ENCODE measurements at places on chromosomes 6 and 20.

GRCh38 chr20:35151736-35152135 is 4.6 kb upstream of the EDEM2 start:
- no peak for DNase-seq

GRCh38 chr20:46359233-46359751 is 47.1 kb downstream of the ELMO2 start:
- DNase-seq, result peak; percentile 57

GRCh38 chr6:33971580-33971979 is 167.8 kb upstream of the MLN start:
- DNase-seq, result no peak

- no peak for DNase-seq
Observed at GRCh38 chr20:11799281-11799684, 118.4 kb upstream of the BTBD3 start.

DNA sequence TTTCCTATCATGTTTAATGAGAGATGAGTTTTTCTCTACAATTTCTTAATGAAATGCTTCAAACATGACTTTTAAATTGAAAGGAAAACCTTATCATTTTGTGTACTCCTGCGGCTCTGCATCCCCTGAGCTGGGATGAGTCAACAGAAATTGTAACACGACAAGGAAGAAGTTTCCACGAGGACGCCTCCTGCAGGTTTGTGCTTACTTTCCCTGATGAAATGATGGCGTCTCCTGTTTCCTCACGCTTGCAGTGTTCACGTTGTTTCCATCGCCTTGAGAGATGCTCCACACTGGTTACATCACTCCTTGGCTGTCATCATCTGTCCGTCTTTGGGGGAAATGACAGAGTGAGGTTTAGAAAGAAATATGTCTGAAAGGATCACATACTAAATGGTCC is 233.7 kb upstream of the ZFP64 start:
- no peak for DNase-seq

DNA sequence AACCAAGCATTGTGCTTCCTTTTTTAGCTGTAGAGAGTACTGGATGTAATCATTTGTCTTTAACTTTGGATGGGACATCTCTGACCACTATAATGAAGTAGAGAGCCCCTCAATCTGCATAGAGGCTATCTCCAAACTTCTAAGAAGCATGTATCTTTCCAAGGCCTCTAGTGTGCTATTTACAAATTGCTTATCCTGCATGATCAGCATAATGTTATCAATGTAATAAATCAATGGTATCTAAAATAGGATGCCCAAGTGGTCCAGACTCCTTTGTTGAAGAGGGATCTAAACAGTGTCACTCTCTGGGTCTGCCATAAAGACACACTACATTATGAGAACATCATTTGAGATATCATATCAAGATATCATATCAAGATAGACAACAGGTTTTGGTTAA is 6.7 kb downstream of the TAAR9 start:
- no peak for DNase-seq

DNA sequence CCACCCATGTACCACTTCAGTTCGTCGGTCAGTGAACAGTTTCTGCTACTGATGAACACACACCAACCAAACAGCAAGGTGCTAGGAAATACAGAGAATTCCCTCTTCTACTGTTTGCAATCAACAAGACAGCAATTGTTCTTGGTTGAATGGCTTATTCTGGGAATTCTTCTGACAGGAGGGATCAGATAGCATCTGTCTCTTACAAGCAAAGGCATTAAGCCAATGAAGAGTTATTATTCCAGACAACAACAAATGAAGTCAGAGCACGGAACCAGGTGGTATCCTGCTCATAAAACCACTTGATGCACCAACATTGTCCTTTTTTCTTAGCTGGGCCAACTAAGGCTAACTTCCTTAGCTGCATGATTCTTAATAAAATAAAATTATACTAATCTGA is 37.8 kb downstream of the PTPRK start:
- DNase-seq, result no peak

GRCh38 chr6:127343809-127344659 is 625 bp upstream of the ECHDC1 start:
- peak; percentile 44 for DNase-seq

- DNase-seq, result peak; percentile 55
Observed at GRCh38 chr20:37319151-37319671, 26.7 kb upstream of the SRC start.

GRCh38 chr6:148885136-148885865 is 138.5 kb downstream of the UST start:
- DNase-seq, result no peak

- peak; percentile 67 for DNase-seq
Observed at GRCh38 chr6:44064089-44064947, 62.9 kb downstream of the MRPL14 start.

- no peak for DNase-seq
Observed at GRCh38 chr6:15658181-15658744, 4.6 kb downstream of the DTNBP1 start.

GRCh38 chr20:44527716-44528199 is 5.9 kb upstream of the SERINC3 start:
- DNase-seq, result peak; percentile 54

- DNase-seq, result no peak
Observed at GRCh38 chr6:10441004-10441654, 26.3 kb upstream of the TFAP2A start.

DNA sequence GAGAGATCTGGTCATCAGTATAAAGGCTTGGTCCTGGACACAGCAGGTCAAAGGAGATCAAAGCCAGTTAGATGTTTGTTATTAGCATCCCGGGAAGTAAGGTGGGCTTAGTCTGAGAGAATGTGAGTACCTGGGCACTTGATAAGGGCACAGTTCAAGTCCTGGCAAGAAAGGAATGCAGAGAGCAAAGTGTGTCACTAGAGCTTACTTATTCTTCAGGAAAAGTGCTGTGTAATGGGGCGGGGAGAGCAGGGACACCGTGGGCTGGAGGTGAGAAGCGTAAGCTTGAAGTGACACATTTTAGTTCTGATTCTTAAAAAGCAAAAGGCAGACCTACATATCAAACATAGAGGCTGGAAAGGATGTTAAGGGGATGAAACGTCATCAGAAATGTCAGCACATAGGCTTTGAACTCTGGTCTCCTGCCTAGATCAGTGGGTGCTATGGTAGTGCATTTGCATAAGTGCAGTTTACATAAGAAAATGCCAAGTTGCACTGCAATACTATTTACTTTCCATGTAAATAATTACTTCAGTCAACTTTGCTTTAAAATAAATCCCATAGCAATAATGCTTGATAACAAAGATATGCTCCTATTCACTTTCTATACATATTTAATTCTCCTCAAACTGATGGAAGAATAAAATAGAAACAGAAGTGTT is 2.6 kb downstream of the SAMD5 start:
- DNase-seq, result no peak

- no peak for DNase-seq
Observed at GRCh38 chr6:121351916-121352315, 17.6 kb upstream of the TBC1D32 start.

GRCh38 chr6:2919401-2919800 is 16.3 kb upstream of the SERPINB9 start:
- no peak for DNase-seq

DNA sequence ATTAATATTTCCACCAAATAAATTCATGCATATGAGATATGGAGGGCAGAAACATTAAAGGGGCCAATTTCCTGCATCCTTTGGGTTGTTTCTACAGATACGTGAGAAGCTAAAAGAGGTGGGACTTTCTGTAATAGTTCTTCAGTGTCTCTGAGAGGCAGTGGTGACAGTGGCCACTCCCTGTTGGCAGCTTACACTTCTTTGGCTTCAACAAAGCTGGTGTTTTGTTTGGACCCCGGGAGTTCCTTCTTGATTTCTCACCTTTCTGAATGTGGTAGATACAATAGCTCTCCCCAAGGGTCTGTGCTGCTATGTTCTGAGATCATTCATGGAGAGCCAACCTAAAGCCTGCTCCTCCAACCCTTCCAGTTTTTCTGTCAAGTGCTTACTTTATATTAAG is 7.8 kb downstream of the PLCB1 start:
- DNase-seq, result no peak

GRCh38 chr6:22829070-22829469 is 259.7 kb downstream of the HDGFL1 start:
- DNase-seq, result no peak

GRCh38 chr20:57329608-57330221 is at the start of gene SPO11:
Gene SPO11, plus strand, starts transcription at chr20:57329803. Its CDS starts 65 bp downstream, at chr20:57329868.
- peak; percentile 9 for DNase-seq

DNA sequence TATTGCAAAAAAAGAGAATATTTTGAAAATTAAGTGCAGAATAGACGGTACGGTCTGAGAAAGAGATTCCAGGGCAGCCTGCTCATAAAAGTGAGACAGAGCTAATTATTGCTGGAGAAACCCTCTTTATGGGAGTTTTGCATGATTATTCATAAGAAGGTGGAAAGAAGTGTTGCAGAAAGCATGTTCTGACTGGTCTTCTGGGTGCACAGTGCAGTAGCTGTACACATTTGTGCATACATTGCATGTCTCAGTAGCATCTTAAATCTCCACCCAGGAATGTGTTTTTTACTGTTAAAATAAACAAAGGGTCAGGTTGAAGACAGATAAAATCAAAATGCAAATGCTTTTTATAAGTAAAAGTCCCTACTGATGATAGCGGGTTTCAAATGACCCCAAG is 1813.6 kb upstream of the DEFB115 start:
- DNase-seq, result peak; percentile 1

DNA sequence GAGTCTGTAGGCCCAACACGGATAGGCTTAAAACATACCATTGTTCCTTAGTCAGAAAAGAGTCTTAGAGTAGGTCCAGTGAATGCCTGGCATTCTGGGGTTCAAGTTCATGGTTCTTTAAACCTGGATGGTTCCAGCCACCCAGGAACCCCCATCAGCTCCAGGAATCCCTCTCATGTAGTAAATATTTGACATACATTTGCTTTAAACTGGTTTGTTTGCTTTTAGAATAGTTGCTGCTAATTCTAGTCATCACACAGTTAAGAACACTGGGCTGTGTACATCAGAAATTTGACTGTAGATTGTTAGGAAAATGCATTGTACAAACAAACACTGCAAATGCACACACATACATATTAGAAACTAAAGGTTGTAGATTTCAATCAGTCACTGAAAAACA is 30.6 kb upstream of the PBOV1 start:
- no peak for DNase-seq

DNA sequence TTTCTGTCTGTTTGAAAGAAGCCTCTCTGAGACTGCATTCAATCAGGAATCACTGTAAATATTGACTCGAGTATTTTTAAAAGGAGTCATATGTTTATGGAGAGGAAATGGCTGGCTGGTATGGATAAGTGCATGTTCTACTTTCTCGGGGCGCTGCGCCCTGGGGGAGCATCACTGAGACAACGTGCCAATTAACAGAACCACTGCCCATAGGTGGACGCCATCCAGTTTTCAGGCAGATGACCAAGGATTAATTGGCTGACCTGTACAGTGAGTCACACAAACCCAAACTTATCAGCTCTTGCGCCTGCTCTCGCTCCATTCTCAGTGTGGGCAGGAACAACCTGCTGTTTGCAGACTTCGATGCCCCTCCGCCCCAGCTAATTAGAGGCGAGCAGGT is 571.2 kb downstream of the QKI start:
- no peak for DNase-seq

DNA sequence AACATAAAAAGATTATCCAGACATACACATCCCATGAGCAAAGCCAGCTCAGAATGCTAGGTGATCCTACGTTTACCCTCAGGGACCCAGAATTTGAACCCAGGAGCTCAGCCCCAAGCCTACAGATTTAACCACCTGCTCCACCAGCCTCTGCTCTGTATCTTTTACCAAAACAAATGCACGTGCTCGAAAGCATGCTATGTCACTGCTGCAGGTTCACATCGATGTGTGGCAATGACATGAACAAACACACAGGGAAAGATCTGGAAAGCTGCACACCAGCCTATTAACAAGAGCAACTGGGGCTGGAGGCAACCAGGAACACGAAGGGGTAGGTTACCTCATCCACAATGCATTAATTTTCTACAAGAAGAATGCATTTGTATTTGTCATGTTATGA is 32.1 kb downstream of the PREX1 start:
- DNase-seq, result no peak

- peak; percentile 31 for DNase-seq
Observed at GRCh38 chr6:83958241-83958685, 75.3 kb upstream of the MRAP2 start.

DNA sequence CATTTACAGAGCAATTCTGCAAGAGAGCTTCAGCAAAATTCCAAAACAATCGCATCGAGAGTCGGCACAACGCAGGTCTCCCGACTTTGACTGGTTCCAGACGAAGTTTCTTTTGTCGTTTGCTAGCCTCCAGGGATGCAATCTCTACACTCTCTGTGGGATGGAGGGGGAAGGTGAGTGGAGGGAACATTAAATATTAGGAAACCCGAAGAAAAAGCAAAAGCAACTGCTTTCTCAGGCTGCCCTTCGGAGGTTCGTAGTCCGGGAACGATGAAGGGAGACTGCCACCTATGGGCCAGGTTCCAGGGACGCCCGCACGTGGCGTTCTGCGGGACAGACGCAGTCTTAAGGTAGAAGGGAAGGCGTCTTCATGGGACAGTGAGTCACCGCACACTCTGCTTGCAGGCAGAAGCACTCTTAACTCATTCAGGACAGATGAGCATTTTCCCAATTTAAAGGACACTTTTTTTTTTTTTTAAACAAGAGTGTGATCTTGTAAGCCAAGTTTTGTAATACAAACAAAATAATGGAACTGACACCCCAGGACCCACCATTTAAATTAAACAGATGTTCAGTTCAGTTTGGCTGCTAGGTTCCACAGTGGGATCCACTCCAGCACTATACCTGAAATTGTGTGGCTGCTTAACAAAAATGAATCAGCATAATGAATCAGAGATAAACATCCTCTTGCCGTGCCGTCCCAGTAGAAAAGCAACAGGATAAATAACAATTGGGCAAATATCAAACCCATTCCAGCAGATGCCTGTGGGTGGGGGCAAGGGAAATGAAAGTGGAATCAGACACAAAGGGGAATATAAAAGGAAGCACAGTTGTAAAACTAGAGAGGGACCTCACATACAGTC is 65.8 kb upstream of the ARMC2 start:
- DNase-seq, result peak; percentile 91

DNA sequence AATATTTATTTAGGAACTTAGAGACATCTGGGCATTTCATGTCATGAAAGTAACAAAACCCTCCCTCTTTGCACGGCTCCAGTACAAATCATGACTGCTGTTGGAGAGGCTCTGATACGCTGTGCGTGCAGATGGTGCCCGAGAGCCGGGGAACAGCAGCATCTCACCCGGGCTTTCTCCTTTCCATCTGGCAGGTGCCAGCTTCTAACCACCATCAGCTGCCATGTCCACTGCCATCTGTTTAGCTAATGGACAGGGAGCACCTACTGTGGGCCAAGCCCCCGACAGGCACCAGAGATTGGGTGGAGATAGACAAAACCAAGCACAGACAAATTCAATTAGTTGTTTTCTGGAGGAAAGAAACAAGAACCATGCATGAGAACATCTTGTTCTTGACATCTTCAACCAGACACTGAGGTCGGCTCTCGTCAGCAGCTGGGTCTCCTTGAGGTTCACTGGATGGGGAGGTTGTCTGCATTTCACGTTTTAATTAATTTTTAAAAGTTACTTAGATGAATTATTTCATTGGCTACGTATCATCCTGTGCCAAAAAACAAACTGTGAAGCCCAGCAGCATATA is 323.7 kb downstream of the THBS2 start:
- DNase-seq, result no peak

Measured in hematopoietic multipotent progenitor cell treated with erythropoietin and hydrocortisone succinate and interleukin-3 and kit ligand, for 6 days (in vitro differentiated cells).